ENCODE measurements at places on chromosomes 5 and 9. TPM values are rescaled to one million over a fixed set of nuclear protein-coding genes. Genes with fewer than 3 reads are reported as not detected.
A peak's percentile ranks its signal among the peaks of the same experiment; 100 is the strongest.

DNA sequence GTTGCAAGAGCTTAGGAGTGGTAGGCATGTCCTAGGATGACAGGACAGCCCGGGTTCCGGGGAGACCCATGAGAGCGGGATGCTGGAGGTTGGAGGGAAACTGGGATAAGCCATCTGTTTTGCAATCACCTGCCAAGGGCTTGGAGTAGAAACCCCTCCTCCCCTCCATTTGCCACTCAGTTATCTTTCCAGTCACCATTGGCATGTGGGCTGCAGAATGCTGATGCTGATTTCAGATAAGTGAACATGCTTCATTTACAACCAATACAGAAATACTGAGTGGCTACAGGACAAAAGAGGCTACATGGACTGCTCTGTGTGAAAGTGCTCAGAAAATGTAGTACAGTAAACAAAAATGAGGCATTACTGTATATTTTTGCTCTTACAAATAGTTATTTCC, 93.4 kb upstream of the KIF2A start:
- no peak for DNase-seq

- no peak for DNase-seq
Measured at GRCh38 chr5:115551415-115551814, 6.8 kb upstream of the FEM1C start.

GRCh38 chr9:12817702-12818101, 42.9 kb downstream of the LURAP1L start:
- peak; percentile 76 for DNase-seq

CD72 gene
- polyA plus RNA-seq: 1.1 TPM

DNA sequence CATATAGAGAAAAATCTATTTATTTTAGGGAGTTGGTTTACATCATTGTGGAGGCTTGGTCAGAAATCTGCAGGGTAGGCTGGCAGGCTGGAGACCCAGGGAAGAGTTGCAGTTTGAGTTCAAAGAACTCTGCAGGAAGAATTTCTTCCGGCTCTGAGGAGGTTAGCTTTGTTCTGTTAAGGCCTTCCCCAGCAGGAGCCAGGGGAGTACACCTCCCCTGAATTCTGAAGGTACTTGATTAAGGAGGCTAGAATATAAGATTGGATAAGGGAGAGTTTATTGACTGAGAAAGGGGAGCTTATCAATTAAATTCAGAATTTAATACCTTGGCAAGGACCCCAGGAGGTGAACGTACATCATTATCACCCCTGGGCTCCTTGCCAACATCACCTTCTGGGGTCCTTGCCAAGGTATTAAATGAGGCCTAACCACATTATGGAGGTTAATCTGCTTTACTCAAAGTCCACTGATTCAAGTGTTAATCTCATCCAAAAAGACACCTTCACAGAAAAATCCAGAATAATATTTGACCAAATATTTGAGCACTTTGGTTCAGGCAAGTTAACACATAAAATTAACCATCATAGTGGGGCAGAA, 351.7 kb downstream of the CWC27 start:
- DNase-seq: no peak

SOHLH1 gene
- 0.21 TPM for polyA plus RNA-seq

DNA sequence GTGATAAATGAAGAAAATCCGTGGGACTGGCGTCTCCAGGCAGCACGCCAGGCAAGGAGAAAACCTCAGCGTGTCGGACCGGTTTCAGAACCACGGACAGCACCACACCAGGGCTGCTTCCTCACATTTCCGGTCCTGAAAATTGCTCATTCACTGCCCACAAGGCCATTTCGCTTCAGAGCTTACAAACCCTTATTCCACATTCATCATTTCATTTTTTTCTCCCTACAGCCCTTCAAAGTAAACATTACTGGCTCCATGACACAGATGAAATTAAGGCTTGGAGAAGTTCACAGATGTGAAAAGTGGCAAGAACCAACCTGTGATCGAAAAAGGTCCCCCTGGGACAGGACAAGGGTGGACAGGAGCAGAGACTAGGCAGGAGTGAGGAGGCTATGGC, 1.5 kb upstream of the GPRIN1 start:
- peak; percentile 49 for DNase-seq

GRCh38 chr9:32954642-32955041, 46.8 kb downstream of the APTX start:
- DNase-seq: peak; percentile 27

DNA sequence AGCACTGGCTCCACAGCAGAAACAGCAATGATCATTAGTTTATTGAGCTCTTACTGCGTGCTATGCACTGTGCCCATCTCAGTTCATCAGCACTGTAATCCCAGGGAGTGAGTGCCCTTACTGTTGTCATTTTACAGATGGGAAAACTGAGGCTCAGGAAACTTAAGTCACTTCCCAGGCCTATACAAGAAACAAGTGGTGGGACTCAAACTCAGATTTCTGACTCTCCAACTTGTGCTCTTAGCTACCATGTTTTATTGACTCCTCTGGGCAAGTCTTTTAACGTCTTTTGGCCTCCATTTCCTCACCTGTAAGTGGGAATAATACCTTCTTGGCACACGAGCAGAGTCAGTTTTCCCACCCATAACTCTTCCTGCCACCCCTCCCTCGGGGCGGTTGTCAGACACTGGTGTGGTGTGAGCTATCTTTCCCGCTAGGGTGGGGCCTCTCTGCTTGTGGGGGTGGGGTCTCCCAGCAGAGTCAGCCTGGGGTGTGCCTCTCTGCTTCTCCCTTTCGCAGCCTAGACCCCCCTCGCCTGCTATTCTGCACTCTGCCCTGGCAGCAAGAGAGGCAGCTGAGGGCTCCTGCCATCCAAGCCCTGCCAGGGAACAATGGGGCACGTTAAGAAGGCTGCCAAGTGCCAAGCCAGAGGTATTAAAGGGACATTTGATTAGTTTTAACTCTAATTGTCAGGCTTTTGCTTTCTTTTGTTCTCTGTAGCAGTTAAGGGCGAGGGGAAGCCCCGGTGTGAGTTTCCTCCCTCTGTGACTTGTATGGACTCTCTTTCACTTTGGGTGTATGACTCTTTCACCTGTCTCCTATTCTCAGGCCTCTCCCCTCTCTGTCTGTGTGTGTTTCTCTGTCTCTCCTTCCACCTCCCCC, 12.1 kb downstream of the GALNT10 start:
- DNase-seq: no peak

DIRAS2 gene
- not detected for polyA plus RNA-seq

CDC25C gene
- 11.8 TPM for polyA plus RNA-seq

GRCh38 chr5:163248871-163249270, 188.5 kb upstream of the CCNG1 start:
- DNase-seq: no peak

DNA sequence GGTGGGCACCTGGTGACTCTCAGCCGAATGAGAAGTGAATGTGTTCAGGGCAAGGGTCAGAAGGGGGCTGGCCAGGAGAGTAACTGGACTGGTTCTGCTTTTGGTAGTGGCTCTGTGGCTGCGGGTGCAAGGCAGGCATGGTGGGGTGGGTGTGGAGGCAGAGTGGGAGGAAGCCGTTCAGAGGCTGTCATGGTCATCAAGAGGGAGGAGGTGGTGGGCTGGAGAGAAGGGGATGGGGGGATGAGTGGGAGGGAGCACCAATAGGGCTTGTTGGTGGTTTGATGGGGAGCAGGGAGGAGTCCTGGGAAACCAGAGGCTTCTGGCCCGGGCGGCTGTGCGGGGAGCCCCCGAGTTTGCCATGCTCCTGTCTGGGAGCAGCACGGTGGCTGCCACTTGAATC, 13.3 kb downstream of the FAM163B start:
- no peak for DNase-seq

SPATA31E1 gene
- not detected for polyA plus RNA-seq

SPINK13 gene
- polyA plus RNA-seq: not detected

DNA sequence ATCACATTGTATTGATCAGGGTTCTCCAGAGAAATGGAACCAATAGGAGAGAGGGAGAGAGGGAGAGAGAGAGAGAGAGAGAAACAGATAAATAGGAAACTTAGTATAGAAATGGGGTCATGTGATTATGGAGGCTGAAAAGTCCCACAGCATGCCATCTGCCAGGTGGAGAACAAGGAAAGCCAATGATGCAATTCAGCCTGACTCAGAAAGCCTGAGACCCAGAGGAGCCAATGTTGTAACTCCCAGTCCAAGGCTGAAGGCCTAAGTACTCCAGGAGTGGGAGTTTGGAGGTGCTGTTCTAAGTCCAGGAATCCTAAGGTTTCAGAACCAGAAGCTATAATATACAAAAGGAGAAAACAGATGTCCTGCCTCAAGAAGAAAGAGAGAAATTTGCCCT, 48.4 kb upstream of the ISOC1 start:
- DNase-seq: no peak

DNA sequence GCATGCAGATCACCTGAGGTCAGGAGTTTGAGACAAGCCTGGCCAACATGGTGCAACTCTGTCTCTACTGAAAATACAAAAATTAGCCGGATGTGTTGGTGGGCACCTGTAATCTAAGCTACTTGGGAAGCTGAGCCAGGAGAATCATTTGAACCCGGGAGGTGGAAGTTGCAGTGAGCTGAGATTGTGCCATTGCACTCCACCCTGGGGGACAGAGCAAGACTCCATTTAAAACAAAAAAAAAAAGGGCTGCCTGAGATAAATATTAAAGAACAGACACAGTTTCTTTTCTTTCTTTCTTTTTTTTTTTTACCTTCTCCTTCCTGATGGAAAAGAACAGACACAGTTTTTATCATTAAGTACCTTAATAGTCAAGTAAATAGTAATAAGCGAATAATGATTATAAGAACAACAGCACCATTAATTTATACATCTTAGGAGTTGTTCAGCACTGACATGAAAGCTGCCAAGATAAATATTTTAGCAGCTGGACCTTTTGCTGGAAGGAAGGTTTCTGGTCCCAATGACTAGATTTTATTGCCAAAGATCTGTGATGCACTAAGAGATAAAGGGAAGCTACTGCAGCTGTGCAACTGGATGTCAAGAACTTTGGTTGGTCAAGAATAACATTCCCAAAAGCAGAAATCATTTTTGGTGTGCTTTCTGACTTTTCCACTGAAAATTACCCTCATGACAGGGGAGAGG, 7.0 kb downstream of the CENPP start:
- no peak for DNase-seq

SLC6A18 gene
- polyA plus RNA-seq: not detected

ADAMTSL2 gene
- 1.8 TPM for polyA plus RNA-seq

DNAJC25 gene
- polyA plus RNA-seq: 5.7 TPM

DNA sequence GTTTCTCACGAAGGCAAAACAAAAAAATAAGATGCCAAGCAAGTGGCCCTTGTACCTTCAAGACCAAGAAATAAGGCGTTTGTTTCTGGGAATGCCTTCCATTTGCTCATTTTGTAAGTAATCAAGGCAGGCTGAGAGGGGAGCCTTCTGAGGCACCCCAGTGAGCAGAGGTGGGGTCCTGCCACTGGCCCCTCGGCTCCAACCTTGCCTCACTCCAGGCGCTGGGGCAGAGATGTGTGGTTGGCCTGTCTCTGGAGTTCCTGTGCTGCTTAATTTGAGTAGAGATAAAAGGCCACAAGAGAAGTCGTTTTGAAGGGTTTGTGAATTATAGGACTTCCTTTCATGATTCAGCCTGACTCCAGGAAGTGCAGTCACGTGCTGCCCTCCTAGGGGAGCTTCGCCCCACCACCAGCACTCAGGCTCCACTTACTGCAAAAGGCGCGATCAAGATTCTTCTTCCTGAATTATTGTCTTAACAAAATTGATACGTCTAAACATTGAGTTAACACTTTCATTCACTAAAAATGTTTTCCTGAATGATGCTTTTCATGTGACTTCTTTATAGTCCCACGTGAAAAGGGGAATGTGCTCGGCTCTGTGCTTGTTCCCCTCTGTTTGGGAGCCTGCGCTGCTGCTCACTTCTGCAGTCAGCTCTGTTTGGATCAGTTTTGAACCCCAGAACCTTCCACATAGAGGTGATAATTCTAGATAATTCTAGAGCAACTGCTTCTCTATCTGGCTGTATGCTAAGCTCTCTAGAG, 13.7 kb downstream of the SYK start:
- no peak for DNase-seq

DNA sequence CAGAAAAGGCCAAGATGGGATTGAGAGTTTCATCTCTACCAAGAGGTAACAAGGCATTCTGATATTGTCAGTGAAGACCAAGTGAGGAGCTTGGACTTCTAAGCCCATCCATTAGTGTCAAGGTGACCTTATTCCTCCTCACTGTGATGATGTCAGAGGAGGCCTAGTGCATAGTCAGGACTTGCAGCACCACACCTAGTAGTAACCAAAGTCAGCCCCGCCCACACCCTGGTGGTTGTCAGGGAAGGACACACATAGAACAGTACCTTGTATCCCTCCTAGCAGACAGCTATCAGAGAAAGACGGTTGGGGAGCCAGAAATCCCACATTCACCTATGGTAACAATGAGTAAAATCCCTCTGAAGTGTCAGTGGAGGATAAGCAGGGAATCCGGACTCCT, 111.7 kb downstream of the AP3B1 start:
- no peak for DNase-seq

DNA sequence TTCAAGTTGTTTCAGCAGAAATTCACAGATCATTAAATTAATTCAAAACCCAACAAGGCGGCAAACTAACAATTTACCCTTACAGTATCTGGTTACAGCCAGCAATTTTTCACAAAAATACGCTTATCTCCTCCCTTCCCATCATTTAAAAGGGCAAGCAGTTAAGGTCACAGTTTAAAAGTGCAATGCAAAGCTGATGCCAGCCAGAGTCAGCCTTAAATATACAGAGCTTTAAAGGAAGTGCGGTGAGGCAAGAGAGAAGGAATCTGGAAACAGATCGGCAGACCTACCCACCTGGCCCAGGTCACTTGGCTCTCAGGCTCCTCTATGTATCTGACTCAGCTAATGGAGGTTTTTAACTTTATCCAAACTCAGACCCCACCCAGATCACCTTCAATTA, 31.0 kb downstream of the EPB41L4A start:
- no peak for DNase-seq

DNA sequence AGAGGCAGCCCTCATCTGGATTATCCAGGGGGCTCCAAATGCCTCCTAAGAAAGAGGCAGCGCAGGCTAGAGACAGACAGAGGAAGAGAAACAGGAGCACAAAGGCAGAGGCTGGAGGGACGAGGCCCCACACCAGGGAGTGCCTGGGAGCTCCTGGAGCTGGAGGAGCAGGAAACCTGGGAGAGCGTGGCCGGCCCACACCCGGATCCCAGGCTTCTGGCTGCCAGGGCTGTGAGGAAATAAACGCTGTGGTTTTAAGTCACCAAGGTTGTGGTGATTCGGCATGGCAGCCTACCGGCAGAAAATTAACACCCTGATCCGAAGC, 165.5 kb downstream of the OLFM1 start:
- no peak for DNase-seq

DNA sequence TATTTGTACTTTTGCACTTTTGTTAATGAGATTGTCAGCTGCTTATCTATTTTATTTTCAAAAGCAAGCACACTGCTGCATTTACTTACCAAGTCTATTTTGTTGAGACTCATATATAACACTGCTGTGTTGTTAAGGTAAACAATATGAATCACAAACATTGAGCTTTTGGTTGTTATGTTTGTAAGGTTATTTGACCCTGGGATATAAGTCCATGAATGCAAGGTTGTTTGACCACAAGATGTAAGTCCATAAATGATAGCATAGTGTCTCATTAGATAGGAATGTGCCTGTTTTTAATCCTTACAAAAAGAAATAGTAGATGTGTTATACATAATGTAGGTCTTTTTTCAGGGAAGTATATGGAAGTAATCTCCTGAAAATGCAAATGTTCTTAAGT, 845.9 kb downstream of the CDH9 start:
- no peak for DNase-seq

Data from HepG2 (cell line).